ENCODE measurements at places on chromosomes 7 and 10.

GRCh38 chr7:148661471-148661870 lies 37.2 kb upstream of the CUL1 start:
- DNase-seq: no peak

DNA sequence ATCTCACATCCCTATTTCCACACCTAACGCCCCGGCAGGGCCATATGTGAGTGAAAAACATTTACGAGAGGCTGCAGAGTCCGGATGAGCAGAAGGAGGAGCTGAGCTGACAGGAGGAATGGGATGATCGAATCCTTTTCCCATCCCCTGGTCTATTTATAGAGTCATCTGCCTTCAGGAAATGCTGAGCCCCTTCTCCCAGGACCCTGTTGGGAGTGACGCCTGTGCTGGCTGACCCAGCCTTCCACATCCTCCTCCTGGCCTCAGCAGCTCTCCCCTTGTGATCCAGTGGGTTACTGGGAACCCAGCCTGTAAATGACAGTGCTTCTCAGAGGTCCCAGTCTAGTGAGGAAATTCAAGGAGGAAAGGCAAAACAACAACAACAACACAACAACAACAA lies 16.6 kb downstream of the DENND2A start:
- no peak for DNase-seq

DNA sequence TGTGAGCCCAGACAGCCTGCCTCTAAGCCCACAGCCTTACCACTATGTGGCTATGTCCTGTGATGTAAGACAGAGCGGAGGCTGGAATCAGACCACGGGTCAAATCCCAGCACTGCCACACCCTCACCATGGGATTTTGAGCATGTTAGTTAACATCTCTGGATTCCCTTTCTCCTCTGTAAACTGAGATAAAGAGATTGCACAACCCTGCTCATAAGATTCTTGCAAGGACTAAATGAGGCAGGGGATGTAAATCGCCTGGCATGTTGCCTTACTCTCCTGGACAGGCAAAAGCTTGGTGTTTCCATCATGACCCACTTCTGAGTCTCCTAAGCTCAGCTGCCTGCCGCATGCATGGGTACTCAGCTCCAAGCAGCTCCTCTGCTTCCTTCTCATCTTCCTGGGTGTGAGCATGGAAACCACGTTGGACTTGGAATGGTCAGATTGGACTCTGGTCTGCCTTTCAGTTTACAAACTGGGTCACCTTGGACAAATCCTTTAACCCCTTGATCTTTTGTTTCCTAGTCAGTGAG lies 41.3 kb upstream of the MTURN start:
- DNase-seq: no peak

DNA sequence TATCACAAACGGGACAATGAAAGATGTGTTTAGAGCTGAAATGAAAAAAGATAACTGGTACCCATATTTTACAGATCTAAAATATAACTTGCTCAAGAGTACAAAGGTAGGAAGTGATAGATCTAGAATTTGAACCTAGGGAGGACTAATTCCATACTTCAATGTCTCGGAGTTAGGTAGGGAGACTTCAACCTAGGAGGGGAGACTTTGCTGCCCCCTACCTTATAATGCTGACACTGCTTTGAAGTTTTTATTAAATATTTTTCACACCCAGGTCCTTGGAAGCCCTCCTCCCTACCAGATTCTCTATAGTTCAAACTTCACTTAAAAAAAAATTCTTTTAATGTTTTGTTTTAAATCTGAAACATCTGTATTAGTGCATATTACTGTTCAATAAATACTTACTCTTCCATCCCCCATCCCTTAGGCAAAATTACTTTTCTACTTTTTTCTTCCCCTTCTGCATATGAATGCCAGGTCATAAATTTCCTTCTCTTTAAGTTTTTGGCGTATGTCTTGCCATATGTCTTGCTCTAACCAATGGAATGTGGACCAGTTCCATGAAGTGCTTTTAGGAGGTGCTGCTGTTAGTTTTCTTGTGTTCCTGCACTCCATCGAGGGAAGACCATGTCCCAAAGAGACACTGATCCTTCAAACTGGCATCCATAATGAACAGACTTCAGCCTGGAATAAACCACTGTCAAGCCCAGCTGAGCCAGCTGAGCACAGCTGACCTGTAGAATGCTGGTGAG lies 57.8 kb downstream of the MICU1 start:
- no peak for DNase-seq

GRCh38 chr7:73909051-73909941 lies 48.3 kb downstream of the TMEM270 start:
- DNase-seq: no peak

DNA sequence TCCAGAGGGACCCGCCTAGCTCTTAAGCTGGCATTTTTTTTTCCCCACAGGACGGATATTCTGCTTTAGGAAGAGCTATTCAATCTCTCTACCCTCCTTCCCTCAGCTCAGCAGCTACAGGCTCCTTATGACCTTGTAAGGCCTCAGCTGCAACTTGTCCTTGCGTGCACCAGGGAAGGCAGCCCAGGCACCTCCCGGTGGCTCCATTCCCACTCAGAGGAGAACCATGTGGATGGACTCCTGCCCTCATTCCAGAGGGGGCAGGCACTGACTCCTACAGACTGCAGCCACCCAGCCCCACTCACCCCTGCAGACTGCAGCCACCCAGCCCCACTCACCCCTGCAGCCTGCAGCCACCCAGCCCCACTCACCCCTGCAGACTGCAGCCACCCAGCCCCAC lies 73.7 kb downstream of the ITIH5 start:
- DNase-seq: no peak

GRCh38 chr7:2687881-2688318 lies at the start of gene AMZ1:
Gene AMZ1, plus strand, starts transcription at chr7:2688202. Its CDS starts 12,250 bp downstream, at chr7:2700452.
- no peak for DNase-seq

DNA sequence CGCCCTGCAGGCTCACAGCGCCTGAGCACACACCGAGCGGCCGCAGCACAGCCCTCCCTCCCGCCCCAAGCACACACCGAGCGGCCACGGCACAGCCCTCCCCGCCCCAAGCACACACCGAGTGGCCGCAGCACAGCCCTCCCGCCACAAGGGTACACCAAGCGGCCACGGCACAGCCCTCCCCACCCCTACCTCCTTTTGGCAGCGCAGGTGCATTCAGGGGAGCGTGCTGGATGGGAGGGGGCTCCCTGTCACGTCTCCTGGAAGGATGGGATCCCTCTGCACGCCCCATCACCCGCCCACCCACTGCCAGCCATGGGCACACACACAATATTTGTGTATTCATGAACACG lies 482.6 kb downstream of the DNAJB6 start:
- DNase-seq: no peak

DNA sequence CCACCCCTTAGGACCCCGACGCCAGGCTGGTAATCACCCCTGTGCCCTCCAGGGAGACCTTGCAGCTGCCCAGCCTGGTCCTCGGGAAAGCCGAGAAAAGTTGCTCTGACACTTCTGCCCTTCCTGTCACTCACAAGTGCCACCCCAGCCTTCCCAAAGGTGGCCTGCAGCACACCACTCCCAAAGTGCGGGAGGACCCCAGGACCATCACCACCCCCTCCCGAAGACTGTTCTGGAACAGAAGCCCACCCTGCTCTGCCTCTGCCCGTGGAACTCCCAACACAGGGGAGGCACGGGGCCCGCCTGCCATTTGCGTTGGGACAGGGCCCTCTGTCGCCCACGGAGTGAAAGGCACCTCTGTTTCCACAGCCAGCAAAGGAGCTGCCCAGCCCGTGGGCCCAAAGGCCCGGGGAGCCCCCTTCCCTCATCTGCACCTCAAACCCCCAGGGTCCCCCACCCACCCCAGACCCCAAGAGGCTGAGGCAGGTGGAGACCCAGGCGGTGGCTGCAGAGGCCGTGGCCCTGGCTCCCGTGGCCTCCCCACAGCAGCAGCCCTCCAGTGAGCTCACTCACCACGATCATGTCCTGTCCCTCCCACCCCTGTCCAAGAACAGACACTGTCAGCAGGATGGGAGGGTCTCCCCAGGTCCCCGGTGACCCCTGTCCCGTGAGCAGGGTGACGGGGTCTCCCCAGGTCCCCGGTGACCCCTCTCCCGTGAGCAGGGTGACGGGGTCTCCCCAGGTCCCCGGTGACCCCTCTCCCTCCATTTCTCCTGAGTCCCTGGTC lies 47.8 kb upstream of the PPP2R2D start:
- DNase-seq: no peak

DNA sequence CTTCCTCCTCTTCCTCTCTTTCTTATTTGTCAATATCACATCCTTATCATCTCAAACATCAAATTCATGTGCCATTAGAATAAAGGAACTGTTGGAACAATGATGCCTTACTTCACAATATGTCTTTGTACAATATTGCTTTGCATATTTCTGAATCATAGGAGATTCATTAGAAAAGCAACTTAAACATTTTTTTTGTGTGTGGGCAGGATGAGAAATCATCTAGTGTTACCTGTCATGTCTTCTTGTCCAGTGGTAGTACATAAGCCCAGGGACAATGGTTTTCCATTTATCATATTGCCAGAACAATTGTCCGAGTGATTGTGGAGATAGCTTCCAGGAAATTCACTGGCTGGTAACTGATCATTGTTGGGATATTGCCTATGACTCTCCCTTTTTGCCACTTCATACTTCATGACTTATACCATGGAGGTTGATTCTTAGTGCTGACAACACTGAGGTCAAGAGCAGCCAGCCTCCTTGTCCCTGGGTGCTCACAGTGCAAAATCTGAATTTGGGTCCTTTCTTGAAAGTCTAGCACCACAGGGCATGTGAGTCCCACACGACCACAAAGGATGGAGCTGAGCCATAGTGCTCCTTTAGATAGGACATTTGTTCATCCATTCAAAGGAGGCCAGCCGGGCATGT lies 215.0 kb downstream of the MDFIC start:
- no peak for DNase-seq

- DNase-seq: no peak
Measured at GRCh38 chr10:88332503-88333247, 250.4 kb downstream of the RNLS start.

DNA sequence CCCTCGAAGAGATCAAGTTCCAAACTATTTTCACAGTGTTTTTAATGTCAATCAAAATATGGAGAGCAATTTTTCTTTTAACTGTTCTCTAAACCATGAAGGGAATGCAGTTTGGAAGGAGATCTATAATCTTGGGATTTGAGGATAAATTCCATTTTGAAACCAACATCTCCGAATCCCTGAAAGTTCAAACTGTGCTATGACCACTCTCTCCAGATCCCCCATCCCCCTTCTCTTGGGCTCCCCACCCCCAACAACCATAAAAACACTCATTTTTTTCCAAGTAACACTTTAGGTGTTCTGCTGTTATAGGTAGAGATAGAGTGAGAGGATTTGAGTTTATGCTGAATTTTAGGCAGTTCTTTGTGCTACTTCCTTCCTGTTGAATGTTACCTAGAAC lies 1.7 kb downstream of the CALD1 start:
- no peak for DNase-seq

GRCh38 chr10:79093658-79094411 lies 25.1 kb downstream of the ZMIZ1 start:
- DNase-seq: no peak

DNA sequence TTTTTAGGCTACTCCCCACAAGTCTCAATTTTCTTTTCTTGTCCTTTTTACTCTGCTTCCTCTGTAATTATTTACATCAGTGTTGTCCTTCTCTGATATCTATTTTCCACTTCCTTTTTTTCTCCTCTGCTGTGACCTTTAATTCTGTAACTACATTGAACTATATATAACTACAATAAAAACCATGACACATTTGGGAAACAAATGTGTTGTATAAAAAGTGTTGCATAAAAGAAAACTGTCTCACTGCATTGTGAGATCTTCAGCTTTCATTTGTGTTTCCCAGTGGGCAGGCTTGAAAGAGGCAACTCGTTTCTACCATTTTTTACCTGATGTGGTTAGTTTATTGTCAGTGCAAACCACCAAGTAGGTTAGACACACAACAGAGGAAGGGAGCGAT lies 483.9 kb upstream of the NRP1 start:
- DNase-seq: no peak

GRCh38 chr7:76515999-76516443 lies 5.7 kb downstream of the UPK3B start:
- DNase-seq: no peak

DNA sequence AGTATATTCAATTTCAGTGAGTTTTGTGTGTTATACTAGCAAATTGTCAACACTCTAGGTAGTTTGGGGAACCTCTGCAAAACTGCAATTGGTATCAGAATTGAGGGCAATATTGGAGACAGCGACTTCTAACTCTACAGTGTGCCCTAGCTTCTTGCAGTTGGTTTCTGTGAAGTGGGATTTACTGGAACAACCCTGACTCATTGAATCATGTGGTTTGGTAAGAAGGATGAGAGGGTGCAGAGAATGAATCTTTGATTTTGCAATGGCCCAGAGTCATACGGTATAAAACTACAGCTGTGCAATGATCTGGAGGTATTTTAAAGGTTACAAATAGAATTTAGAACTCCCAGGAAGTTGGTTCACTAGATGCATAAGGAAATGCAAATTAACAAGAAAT lies 129.1 kb upstream of the PPP1R3A start:
- no peak for DNase-seq

DNA sequence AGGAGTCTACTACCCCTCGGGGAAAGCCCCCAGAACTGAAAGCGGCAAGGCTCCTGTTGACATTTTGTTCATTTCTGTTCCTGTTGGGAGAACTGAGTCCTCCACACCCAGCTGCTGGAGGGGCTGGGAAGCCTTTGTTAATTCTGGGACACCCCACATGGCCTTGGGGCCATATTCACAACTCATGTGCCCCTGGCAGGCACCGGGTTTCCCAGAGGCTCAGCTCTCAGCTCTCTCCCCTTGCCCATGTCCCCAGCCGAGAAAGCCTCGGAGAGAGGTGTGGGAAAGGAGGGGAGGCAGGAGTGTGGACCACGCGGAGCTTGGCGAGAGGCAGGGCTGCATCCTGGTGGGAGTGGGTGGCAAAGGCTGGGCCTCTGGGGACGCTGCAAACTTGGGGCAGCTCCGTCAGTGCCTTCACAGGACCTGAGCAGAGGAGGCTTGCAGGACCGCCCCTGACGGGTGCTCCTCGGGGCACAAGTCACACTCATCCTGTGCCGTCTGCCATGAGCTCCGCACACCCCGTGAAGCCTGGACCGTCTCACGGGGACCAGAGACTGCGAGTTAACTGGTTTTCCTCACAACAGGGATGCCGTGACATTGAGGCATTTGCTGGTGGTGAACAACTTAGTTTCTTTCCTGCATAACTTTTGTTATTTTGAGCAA lies 140.9 kb downstream of the DNAJB6 start:
- DNase-seq: no peak

- DNase-seq: no peak
Measured at GRCh38 chr7:73769481-73770001, 529 bp downstream of the CLDN3 start.

- DNase-seq: no peak
Measured at GRCh38 chr10:34299105-34299611, 515.9 kb downstream of the PARD3 start.

Measured in stimulated activated CD8-positive, alpha-beta memory T cell treated with anti-CD3 and anti-CD28 coated beads, Interleukin-4, amount 100 ng/mL, for 1 hour (primary cell).